Osteoblast (primary cell): ENCODE measurements at places on chromosomes 7 and 10. TPM values are rescaled to one million over a fixed set of nuclear protein-coding genes. Genes with fewer than 3 reads are reported as not detected.

Gene DENND2A
- total RNA-seq: 0.36 and 0.59 TPM in 2 replicates

Gene ANXA8L1
- 0.29 and 0.36 TPM in 2 replicates for total RNA-seq

Gene VSIR
- 69.5 and 75.3 TPM in 2 replicates for total RNA-seq

Gene PIP
- total RNA-seq: not detected in 2 replicates

Gene HTR7
- 9.8 and 12.4 TPM in 2 replicates for total RNA-seq

Gene SRRM3
- 0.29 and 0.36 TPM in 2 replicates for total RNA-seq

Gene FMC1
- total RNA-seq: 9.0 and 15.3 TPM in 2 replicates

Gene WDR86
- total RNA-seq: 8.5 and 15.6 TPM in 2 replicates

Gene MINDY4
- total RNA-seq: 8.5 and 10.5 TPM in 2 replicates

GRCh38 chr7:105647591-105647990 is 66.3 kb upstream of the EFCAB10 start:
- DNase-seq: no peak

GRCh38 chr7:27213433-27214238 is 13.7 kb upstream of the HOXA13 start:
- no peak for DNase-seq

GRCh38 chr7:131957338-131958020 is 401.1 kb upstream of the PODXL start:
- DNase-seq: no peak

GRCh38 chr7:108468246-108468645 is 12.0 kb upstream of the NRCAM start:
- DNase-seq: no peak

DNA sequence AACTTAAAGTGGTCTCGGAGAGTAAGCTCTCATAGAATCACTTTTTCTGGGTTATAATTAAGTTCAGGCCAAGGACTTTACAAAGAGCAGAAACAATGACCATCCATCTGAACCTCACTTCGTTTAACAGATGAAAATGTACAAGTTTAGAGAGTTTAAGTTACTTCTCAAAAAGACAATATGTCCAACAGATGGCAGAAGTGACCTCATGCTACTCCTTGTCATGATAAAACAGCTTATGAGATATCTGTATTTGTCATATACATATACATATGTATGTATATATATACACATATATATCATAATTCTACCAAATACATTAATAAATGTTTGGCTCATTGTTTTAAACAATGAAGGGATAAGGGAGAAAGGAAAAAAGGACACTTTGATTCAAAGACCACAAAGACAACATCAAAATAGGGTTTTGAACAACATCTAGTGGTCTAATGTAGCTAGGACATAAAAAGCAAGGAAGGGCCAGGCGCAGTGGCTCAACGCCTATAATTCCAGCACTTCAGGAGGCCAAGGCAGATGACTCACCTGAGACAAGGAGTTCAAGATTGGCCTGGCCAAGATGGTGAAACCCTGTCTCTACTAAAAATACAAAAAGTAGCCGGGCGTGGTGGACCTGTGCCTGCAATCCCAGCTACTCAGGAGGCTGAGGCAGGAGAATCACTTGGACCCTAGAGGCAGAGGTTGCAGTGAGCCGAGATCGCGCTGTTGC is 17.8 kb downstream of the NAPEPLD start:
- no peak for DNase-seq

- peak; percentile 80 for DNase-seq
These were observed 39.8 kb downstream of the ELFN1 start for GRCh38 chr7:1709900-1710299.

DNA sequence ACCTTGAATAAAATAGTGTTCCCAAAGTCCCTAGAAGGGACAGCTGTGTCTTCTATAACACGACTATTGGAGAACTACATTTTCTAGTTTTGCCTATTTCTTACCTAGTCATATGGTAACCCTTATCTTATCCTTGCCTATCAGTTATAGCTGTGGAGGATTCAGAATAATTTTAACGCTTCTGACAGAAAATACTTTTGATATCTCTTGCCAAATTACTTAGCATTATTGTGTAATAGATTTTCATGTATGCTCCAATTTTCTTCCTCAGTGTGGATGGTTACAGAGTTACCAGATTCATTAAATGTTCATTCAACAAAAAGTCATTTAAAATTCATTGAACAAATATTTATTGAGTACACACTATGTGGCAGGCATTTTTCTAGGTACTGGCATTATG is 34.6 kb upstream of the LSM8 start:
- DNase-seq: no peak

- DNase-seq: no peak
These were observed 1.4 kb downstream of the BTAF1 start for GRCh38 chr10:91925022-91925320.

DNA sequence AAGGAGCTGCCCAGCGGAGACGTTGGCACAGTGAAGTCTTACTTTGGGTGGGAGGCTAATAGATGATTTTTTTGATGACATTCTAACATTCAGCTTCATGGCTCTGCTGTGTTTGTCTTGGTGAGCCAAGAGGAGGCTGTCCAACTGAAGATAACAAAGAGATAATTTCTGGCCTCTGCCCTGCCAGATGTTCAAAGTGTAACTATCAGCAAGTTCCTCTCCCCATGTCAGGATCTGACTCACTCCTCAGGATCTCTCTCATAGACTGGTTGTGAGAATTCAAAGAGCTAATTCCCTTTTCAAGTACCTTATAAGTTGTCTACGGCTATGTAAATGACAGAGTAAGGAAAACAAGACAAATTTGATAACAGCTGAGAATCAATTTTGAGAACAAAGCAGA is 1340.9 kb downstream of the XPNPEP1 start:
- DNase-seq: no peak

GRCh38 chr7:152544481-152544927 is 108.7 kb upstream of the KMT2C start:
- no peak for DNase-seq

DNA sequence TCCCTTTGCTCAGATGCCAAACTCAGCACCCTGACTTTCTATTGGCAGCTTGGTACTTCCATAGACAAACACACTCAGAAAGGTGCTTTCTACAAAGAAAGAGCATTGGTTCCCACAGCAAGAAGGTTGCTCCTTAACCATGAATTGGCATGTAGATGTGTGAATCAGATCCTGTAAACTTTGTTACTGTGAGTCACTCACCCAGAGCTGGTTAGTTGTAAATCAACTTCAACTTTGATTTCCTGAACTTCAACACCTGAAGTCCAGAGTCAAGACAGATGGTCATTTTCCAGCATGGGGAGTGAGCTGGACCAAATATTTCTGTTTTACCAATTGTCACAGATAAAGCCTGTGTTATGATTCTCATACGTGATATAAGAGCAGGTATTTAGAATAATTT is 797.2 kb downstream of the TNS3 start:
- DNase-seq: peak; percentile 35

DNA sequence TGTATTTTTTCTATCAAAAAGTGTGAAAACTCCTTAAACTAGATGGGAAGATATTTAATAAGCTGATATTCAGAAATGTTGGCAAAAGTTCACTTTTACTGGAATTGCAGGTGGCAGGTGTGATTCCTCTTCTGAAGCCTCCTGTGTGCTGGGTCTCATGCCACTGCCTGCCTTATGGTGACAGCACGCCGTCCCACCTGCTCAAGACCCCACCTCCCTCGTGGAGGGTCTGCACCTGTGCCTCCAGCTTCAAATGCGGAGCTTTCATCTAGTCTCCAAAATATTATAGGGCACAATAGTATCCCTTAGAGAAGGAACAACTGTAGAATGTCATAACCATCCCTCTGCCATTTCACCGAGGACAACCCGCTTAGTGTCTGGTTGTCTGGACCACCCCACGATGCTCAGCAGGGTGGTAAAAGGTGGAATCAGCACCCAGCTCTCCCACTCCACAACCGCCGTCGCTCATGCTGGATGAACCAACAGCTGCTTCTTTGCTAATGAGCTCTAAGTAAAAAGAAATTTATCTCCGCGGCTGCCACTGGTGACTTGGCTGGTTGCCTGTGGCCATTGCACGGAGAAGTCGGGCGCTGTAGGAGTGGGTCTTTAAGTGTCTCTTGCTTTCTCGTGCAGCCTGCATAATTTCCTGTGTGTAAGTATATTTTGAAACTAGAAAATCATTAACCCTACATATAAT is 119.3 kb upstream of the TCERG1L start:
- DNase-seq: no peak

GRCh38 chr7:30472081-30472783 is 6.4 kb downstream of the NOD1 start:
- DNase-seq: no peak

- no peak for DNase-seq
These were observed 67.5 kb downstream of the DNAJC12 start for GRCh38 chr10:67770537-67770936.

GRCh38 chr7:144738708-144739314 is 97.0 kb downstream of the TPK1 start:
- DNase-seq: peak; percentile 64

GRCh38 chr10:3828404-3829155 is 43.6 kb upstream of the KLF6 start:
- DNase-seq: peak; percentile 85

GRCh38 chr10:86497621-86498020 is 24.0 kb downstream of the WAPL start:
- no peak for DNase-seq

- no peak for DNase-seq
These were observed 121.5 kb downstream of the SEMA3D start for GRCh38 chr7:85065306-85065705.

- no peak for DNase-seq
These were observed 862.5 kb downstream of the KCNMA1 start for GRCh38 chr10:76774987-76775603.

- DNase-seq: no peak
These were observed 5.0 kb upstream of the TBXAS1 start for GRCh38 chr7:139823959-139824521.
